ENCODE measurements at places on chromosomes 12 and 14. TPM values are rescaled to one million over a fixed set of nuclear protein-coding genes. Genes with fewer than 3 reads are reported as not detected.

DNA sequence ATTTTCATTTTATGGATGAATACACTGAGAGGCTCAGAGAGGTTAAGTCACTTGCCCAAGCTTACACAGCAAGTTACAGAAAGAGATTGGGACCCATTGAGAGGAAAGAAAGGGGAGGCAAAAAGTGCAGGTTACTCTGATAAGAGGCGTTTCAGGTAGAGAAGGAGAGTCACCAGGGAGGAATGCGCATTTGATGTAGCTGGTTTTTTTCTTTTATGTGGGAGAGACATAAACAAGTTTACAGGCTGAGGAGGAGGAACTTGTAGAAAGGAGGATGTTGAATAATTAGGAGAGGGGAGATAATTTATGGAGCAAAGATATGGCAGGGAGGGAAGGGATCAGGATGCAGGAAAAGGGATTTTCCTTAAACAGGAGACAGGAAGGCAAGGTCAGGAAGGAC, 297.0 kb downstream of the PCNX1 start:
- H3K27me3 ChIP-seq = no peaks in the 10 kb centered on the region
- DNase-seq = no peak
- H3K4me3 ChIP-seq = no peak overlapping the region
- H3K4me1 ChIP-seq = no peaks in the 10 kb centered on the region
- no peak overlapping the region for H3K27ac ChIP-seq
- no peaks in the 10 kb centered on the region for H3K36me3 ChIP-seq

TAS2R10 gene
- total RNA-seq = 1.1 TPM

- no peak overlapping the region for H3K4me3 ChIP-seq
- H3K27ac ChIP-seq = no peak overlapping the region
- no peaks in the 10 kb centered on the region for H3K4me1 ChIP-seq
- no peak for DNase-seq
These were observed 5.4 kb upstream of the RNU6-8 start for GRCh38 chr14:32208490-32208889.

NCOR2 gene
- total RNA-seq = 276 TPM

DNA sequence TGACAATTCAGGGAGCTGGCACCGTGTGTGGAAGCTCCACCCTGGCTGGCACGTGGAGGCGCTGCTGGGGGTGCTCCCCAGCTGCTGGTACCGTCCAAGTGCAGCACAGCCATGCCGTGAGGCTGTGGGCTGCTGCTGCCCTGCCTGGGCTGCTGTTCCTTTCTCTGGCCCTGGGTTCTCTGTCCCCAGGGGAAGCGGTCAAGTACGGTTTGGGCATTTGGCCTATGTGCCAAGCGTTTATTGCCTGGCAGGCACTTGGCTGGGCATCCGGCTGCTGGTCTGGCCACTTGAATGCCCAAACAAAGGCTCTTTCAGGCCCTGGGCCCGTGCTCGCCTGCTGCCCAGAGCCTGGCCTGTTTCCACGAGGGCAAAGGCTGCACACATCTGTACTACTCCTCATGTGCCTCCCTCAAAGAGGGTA, 39.6 kb downstream of the RHOF start:
- no peak overlapping the region for H3K27ac ChIP-seq
- H3K4me1 ChIP-seq = peaks cover under 1% of the 10 kb centered on the region
- no peaks in the 10 kb centered on the region for H3K36me3 ChIP-seq
- no peak overlapping the region for H3K4me3 ChIP-seq
- no peak for DNase-seq

GRCh38 chr14:103105580-103106150, 11.1 kb downstream of the EXOC3L4 start:
- H3K4me3 ChIP-seq = no peak overlapping the region
- H3K27me3 ChIP-seq = peaks cover 30% of the 10 kb centered on the region
- H3K4me1 ChIP-seq = peaks cover 12% of the 10 kb centered on the region
- H3K36me3 ChIP-seq = no peaks in the 10 kb centered on the region
- H3K27ac ChIP-seq = no peak overlapping the region
- no peak for DNase-seq

PROX2 gene
- total RNA-seq = not detected

DNA sequence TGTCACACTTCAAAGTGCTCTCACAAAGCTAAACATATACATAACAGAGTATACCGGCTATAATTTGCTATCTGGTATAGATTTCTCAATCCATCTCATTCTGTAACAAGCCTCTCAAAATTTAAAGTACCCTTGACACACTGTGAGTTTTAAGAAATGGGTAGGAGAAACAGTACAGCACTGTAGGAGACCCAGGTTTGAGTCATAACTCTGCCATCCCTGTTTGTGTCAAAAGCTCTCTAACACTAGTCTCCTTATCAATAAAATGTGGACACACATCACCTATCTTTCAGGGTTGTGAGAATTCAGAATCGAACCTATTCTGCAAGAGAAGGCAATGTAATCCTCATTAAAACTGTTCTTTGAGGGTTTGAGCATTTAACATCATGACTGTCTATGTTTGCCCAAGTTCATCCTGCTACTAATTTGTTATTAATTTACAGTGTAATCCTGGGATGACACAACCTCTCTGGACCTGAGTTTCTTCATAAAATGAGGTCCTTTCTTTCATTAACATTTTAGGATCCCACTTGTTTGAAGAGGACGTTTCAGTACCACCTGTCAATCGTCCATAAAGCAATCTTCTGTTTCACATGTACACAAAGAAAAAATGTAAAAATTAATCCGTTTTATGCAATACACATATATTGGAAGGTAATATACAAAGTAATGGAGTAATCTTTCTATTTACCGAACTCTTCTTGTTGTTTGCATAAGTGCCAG, 12.1 kb downstream of the SPTSSA start:
- no peaks in the 10 kb centered on the region for H3K36me3 ChIP-seq
- H3K27ac ChIP-seq = no peak overlapping the region

EIF4B gene
- total RNA-seq = 400 TPM

- H3K4me1 ChIP-seq = peaks cover 9% of the 10 kb centered on the region
- H3K27me3 ChIP-seq = no peaks in the 10 kb centered on the region
- H3K4me3 ChIP-seq = peak overlapping the region; percentile 53
- DNase-seq = peak; percentile 84
These were observed 5.3 kb upstream of the ACACB start for GRCh38 chr12:109110988-109111495.

BDKRB1 gene
- total RNA-seq = not detected

RAPGEF3 gene
- total RNA-seq = 5.7 TPM

ACVR1B gene
- 25.5 TPM for total RNA-seq

KLRG1 gene
- 1.9 TPM for total RNA-seq

ARHGAP9 gene
- 0.52 TPM for total RNA-seq

C14orf132 gene
- 8.3 TPM for total RNA-seq

- no peak overlapping the region for H3K27ac ChIP-seq
- H3K4me3 ChIP-seq = no peak overlapping the region
- no peaks in the 10 kb centered on the region for H3K4me1 ChIP-seq
- DNase-seq = no peak
These were observed 16.3 kb downstream of the NDUFA12 start for GRCh38 chr12:94987076-94987669.

POTEG gene
- not detected for total RNA-seq

DNA sequence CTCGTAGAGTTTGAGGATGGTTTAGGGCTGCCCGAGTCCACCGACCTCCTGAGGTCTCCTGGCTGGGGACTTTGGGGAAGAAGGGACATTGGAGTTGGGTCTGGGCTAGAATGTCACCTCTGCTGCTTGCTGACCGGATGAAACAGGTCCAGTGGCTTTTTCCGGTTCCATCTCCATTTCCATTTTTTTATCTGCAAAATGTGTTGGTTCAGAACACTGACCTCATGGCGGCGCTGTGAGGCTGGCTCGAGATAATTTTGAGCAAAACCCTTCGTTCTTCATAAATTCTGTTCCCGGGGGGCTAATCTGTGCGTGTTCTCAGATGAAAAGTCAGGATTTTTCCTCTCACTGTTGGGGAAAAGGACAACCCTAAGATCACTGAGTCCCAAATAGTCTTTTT, 11.7 kb upstream of the MYL2 start:
- no peaks in the 10 kb centered on the region for H3K4me1 ChIP-seq
- no peaks in the 10 kb centered on the region for H3K36me3 ChIP-seq
- peak; percentile 60 for DNase-seq
- no peak overlapping the region for H3K4me3 ChIP-seq

HCAR3 gene
- total RNA-seq = not detected

PEX5 gene
- 36.9 TPM for total RNA-seq

PRKAB1 gene
- total RNA-seq = 33.7 TPM

GRCh38 chr14:69559581-69560011, 15.1 kb downstream of the CCDC177 start:
- no peak for DNase-seq
- no peaks in the 10 kb centered on the region for H3K4me1 ChIP-seq
- no peak overlapping the region for H3K4me3 ChIP-seq
- no peak overlapping the region for H3K27ac ChIP-seq

DNA sequence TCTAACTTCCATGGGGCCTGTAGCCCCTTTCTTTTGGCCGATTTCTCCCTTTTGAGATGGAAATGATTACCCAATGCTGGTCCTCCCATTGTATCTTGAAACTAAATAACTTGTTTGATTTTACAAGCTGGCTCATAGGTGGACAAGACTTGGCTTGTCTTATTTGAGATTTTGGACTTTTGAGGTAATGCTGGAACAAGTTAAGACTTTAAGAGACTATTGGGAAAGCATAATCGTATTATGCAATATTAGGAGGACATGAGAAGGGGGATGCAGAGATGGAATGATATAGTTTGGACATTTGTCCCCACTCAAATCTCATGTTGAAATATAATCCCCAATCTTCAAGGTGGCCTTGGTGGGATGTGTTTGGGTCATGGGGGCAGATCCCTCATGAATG, 49.2 kb upstream of the LYZ start:
- no peak overlapping the region for H3K4me3 ChIP-seq
- H3K36me3 ChIP-seq = no peaks in the 10 kb centered on the region
- no peak for DNase-seq
- no peak overlapping the region for H3K27ac ChIP-seq
- no peaks in the 10 kb centered on the region for H3K4me1 ChIP-seq
- H3K27me3 ChIP-seq = peaks cover 6% of the 10 kb centered on the region

DNA sequence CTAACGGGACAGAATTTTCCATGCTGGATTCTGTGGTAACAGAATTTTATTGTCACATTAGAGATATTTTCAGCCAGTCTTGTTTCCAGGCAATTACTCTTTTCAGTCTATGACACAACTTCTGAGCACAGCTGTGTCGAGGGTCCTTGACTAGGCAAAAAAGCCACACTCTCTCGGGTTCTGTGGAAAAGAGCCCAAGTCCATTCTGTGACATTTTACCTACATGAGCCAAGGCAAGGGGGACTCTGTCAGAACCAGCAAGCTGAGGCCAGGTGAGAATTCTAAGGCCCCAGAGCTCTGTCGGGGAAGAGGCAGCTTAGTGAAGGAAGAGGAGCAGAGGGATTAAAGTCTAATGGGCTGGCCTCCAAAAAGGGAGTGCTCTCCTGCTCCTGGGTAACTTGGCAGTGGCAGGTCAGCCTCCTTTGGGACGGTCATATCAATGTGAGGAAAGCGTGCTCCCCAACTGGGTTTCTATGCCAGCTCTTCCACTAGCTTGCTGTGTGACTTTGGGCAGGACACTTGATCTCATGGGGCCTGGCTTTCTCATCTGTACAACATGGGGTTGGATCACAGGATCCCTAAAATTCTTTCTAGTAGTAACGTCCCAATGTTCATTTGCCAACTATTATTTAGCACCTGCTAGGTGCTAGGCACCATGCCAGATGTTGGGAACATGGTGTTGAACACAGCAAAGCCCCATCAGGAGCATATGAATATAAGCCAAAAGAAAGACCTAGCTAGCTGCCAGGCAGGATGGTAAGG, 16.0 kb upstream of the RIC8B start:
- H3K36me3 ChIP-seq = no peaks in the 10 kb centered on the region
- peaks cover 11% of the 10 kb centered on the region for H3K4me1 ChIP-seq
- DNase-seq = no peak
- no peak overlapping the region for H3K4me3 ChIP-seq
- no peak overlapping the region for H3K27ac ChIP-seq
- no peaks in the 10 kb centered on the region for H3K27me3 ChIP-seq

SLC5A8 gene
- not detected for total RNA-seq

DNA sequence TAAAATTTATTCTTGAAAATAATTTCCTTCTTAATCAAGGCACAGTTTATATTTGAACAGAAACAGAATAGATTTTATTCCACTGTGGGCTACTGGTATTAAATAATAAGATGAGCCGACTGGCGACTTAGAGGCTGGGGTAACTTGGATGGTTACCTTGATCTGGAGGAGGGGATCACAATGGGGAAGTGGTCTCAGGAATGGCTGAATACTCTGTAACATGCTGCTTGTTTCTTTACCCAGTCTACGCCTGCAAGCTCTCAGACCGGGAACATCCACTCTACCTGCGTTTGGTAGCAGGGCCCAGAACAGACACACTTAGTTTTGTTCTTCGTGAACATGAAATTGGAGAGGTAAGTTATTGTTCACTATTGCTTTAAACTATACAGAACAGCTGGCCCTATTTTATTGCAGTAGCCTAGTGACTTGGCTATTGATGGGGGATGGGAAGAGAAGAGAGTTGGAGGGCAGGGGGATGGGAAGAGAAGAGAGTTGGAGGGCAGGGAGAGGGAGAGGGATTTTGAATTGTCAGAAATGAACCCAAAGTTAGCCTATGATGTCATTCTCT, 67.9 kb downstream of the GNS start:
- peak overlapping the region; percentile 46 for H3K27ac ChIP-seq
- DNase-seq = no peak
- H3K4me1 ChIP-seq = peaks cover 15% of the 10 kb centered on the region
- no peak overlapping the region for H3K4me3 ChIP-seq
- H3K27me3 ChIP-seq = no peaks in the 10 kb centered on the region
